ENCODE measurements at places on chromosomes 3 and 15.

GRCh38 chr3:31729082-31729481 is 196.4 kb downstream of the STT3B start:
- peak; percentile 86 for DNase-seq

DNA sequence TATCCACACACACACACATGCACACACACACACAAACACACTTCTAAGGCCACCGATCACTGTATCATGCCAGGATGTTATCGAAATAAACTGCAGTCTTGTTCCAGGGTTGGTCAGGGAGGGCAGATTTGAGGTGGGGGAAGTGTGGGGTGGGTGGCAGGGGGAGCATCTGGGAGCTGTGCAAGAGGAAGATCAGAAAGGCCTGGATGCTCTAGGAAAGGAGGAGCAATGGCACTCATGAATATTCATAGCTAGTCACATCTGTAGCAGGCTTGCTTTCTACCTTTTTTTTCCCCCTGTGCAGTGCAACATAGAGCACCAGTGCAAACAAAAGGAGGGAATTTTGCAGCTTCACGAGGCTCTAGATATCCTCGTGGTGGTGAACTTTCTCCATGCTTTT is 84.9 kb downstream of the MEIS2 start:
- no peak for DNase-seq

DNA sequence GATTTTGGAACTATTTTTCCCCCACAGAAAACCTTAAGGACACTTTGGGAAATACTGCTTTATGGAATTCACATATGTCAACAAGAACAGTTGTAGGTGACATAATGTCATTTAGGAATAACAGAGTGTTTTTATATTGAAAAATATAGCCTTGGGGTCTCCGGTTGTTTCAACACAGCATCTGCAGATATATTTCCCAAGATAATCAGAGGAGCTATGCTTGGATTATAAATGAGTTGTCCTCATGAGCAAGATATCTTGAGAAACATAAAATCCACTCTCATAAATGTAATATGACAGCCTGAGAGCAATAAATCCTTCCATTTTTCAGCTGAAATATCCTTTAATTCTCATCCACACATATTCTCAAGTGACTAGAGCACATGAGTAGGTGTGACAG is 473.7 kb upstream of the LMCD1 start:
- no peak for DNase-seq

GRCh38 chr3:137770835-137771399 is 6.8 kb downstream of the SOX14 start:
- DNase-seq, result no peak

DNA sequence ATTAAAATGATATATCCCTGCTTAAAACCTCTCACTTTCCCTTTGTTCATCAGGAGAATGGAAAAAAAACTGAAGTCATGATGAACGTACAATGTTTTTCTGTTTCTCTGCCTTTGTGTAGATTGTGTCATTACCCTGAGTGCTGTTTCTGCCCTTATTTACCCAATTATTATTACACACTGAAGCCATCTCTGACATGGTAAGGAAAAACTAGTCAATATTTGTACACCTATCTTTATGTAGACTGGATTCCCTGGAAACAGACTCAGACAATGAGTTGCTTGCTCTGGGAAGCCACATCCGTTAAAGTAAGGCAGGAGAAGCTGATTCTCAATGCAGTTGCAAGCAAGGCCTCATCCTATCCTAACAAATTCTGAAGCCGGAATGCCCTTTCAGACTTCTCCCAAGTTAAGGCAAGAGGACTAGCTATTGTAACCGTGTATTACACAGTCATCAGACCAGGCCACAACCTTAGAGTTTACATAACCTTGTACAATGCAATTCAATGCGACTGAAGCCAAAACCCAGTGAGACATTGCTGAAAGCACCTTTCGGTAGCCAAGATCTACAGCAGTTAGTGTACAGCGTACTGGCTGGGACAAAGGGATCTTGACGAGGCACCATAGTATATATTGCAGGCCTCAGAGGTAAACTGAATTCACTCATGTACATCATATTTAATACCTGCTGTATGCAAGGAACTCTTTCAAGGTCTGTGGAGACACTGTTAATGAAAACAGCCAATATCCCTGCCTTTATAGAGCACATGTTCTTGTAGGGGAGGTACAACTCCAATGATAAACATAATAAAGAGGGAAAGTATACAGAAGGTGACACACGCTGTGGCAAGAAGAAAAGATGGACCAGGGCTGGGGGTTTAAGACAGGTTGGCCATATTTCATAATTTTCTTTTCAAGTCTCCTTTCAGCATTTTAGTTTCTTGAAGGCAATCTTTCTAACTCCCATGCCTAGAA is 1040.8 kb upstream of the SEMA6D start:
- no peak for DNase-seq
